Activated T-helper 1 cell treated with anti-CD3 and anti-CD28 coated beads, Interleukin-12 subunit alpha, Interleukin-12 subunit beta, Interleukin-2, Interleukin-4 antibody, amounts not matched to agents 30 ng/mL and 10 ng/mL and 1 ng/mL, durations not matched to agents 14 hours and 24 hours and 36 hours (primary cell): ENCODE measurements at places on chromosomes 5 and 9.

- peaks cover 2% of the 10 kb centered on the region for H3K36me3 ChIP-seq
- no peak overlapping the region for H3K27ac ChIP-seq
- DNase-seq: no peak
- no peak overlapping the region for H3K4me3 ChIP-seq
- H3K4me1 ChIP-seq: peaks cover 20% of the 10 kb centered on the region
- H3K27me3 ChIP-seq: peaks cover 78% of the 10 kb centered on the region
Observed at GRCh38 chr5:37836235-37836591, 3.6 kb downstream of the GDNF start.

- peaks cover 5% of the 10 kb centered on the region for H3K27me3 ChIP-seq
- peak overlapping the region; percentile 82 for H3K4me3 ChIP-seq
- no peak for DNase-seq
- peak overlapping the region; percentile 83 for H3K27ac ChIP-seq
- H3K36me3 ChIP-seq: no peaks in the 10 kb centered on the region
- H3K4me1 ChIP-seq: peaks cover 36% of the 10 kb centered on the region
Observed at GRCh38 chr9:129611307-129611800, 9.5 kb downstream of the C9orf50 start.

DNA sequence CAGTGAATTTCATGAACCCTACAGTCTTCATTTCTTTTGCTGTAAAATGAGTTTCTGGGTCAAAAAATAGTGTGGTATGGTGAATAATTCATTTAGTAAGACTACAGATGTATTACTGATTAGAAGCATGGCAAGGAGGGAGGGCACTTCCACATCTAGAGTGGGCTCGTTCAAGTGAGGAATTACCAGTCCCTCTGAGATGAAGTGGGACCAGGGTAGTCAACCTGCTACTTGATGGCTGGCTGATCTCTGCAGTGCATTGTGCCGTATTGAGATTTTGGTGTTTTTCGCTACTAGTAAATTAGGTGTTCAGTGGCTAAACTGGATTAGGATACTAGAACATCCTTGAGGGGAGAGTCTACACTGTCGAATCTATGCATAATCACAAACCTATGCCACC lies 10.8 kb downstream of the CDC37L1 start:
- no peak for DNase-seq
- H3K4me3 ChIP-seq: no peak overlapping the region
- H3K4me1 ChIP-seq: peaks cover 27% of the 10 kb centered on the region
- peaks cover 31% of the 10 kb centered on the region for H3K36me3 ChIP-seq
- H3K27ac ChIP-seq: no peak overlapping the region

- H3K27me3 ChIP-seq: no peaks in the 10 kb centered on the region
- no peak for DNase-seq
- H3K27ac ChIP-seq: no peak overlapping the region
- peaks cover 23% of the 10 kb centered on the region for H3K4me1 ChIP-seq
- H3K36me3 ChIP-seq: peaks cover 4% of the 10 kb centered on the region
- H3K4me3 ChIP-seq: no peak overlapping the region
Observed at GRCh38 chr9:105341434-105342146, 97.1 kb downstream of the SLC44A1 start.

DNA sequence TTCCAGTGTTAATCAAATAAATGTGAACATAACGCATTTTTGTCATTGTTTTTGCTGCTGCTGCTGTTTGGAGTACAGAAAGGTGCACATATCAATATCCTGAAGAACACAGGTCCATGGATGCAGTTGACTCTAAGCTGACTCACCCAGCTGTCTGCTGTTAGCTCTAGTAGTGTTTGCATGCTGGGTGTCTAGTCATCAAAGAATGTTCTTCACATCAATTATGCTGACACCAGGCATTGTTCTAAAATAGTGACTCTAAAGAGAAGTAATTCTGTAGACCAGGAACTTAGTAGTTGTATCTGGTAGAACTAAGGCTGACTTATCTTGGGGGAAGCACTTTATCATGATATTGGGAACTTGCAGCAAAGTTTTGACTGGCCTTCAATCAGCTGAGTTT lies 55.7 kb upstream of the DPYSL3 start:
- no peak overlapping the region for H3K4me3 ChIP-seq
- no peaks in the 10 kb centered on the region for H3K4me1 ChIP-seq
- DNase-seq: no peak
- no peaks in the 10 kb centered on the region for H3K36me3 ChIP-seq
- H3K27ac ChIP-seq: no peak overlapping the region

- no peak for DNase-seq
- peak overlapping the region; percentile 80 for H3K4me3 ChIP-seq
- no peaks in the 10 kb centered on the region for H3K36me3 ChIP-seq
Observed at GRCh38 chr5:77851176-77852067, 75.3 kb upstream of the TBCA start.

DNA sequence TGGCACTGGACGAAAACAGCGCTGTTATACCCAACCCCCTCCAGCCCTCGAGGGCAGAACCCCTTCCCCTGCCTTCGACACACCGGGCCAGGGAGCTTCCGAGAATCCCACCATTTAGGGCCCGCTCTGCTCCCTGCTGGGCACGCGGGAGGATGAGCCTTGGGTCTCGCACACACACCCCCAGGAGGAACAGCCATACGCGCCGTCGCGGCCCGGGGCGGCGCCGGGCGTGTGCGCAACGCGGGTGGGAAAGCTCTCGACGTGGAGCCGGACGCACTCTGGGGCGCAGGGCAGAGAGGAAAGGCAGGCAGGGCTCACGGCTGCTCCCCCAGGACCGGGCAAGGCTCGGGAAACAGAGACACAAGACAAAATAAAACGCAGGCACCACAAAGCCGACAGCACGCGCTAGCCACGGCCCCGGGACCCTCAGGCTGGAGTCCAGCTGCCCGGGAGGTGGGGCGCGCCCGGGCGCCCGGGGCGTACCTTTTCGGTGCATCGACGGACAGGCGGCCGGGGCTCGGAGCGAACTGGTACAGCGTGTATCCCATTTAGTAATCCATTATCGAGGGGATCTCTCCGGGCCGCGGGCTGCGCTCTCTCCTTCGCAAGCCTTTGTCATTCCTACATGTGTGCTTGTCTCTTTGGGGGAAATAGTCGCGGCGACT lies 789 bp downstream of the SEMA6A start:
- H3K4me3 ChIP-seq: peak overlapping the region; percentile 81
- DNase-seq: no peak
- H3K27me3 ChIP-seq: peaks cover 76% of the 10 kb centered on the region

- no peaks in the 10 kb centered on the region for H3K4me1 ChIP-seq
- H3K27me3 ChIP-seq: peaks cover 10% of the 10 kb centered on the region
- no peak overlapping the region for H3K4me3 ChIP-seq
- no peak for DNase-seq
- H3K36me3 ChIP-seq: no peaks in the 10 kb centered on the region
- no peak overlapping the region for H3K27ac ChIP-seq
Observed at GRCh38 chr5:171272996-171273970, 35.8 kb upstream of the TLX3 start.

GRCh38 chr9:36939655-36940499 lies 94.2 kb downstream of the PAX5 start:
- H3K36me3 ChIP-seq: no peaks in the 10 kb centered on the region
- peaks cover 16% of the 10 kb centered on the region for H3K27me3 ChIP-seq
- H3K4me1 ChIP-seq: peaks cover 4% of the 10 kb centered on the region

- no peaks in the 10 kb centered on the region for H3K27me3 ChIP-seq
- H3K36me3 ChIP-seq: peaks cover 22% of the 10 kb centered on the region
- H3K27ac ChIP-seq: peak overlapping the region; percentile 99
- H3K4me1 ChIP-seq: peaks cover 69% of the 10 kb centered on the region
Observed at GRCh38 chr9:127783111-127784008, 2.5 kb upstream of the CDK9 start.

GRCh38 chr5:56607551-56607950 lies 207.8 kb upstream of the MAP3K1 start:
- DNase-seq: no peak
- H3K4me1 ChIP-seq: peaks cover 71% of the 10 kb centered on the region
- peaks cover 16% of the 10 kb centered on the region for H3K36me3 ChIP-seq
- no peak overlapping the region for H3K27ac ChIP-seq
- peaks cover 3% of the 10 kb centered on the region for H3K27me3 ChIP-seq

GRCh38 chr5:5320062-5320805 lies 102.2 kb upstream of the ICE1 start:
- no peak for DNase-seq
- no peak overlapping the region for H3K27ac ChIP-seq
- no peaks in the 10 kb centered on the region for H3K27me3 ChIP-seq
- no peaks in the 10 kb centered on the region for H3K4me1 ChIP-seq

DNA sequence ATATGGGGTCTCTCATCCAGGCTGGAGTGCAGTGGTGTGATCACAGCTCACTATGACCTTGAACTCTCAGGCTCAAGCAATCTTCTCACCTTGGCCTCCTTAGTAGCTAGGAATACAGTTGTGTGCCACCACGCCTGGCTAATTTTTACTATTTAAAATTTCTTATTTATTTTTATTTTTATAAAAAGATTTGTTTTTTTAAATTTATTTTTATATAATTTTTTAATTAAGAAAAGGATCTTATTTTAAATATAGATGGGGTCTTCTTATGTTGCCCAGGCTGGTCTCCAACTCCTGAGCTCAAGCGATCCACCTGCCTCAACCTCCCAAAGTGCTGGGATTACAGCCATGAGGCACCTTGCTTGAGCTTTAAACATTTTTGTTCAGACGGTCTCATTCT lies 2.4 kb upstream of the ZCCHC7 start:
- H3K4me3 ChIP-seq: no peak overlapping the region
- H3K27me3 ChIP-seq: peaks cover 2% of the 10 kb centered on the region
- peaks cover 21% of the 10 kb centered on the region for H3K4me1 ChIP-seq
- H3K36me3 ChIP-seq: peaks cover 4% of the 10 kb centered on the region

DNA sequence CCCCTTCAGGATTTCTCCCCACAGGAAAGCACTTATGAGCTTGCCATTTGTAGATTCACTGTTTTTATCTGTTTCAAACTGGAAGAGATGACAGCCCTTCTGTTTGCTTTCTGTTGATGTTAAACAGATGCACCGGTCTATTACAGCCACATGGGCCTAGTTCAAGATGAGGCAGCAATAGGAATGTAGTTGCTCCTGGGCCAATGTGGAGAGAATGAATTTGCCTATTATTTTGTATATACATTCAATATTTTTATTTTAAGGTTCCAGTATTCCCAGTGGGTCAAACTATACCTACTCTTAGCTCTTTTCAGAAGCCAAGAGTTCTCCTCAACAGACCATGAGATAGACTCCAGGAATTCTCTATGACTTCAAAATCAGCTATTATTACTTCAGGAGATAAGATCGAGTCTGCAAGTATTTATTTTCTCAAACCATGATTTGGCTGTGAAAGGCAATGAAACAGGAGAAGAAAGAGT lies 461.6 kb downstream of the RASEF start:
- H3K36me3 ChIP-seq: no peaks in the 10 kb centered on the region
- H3K4me3 ChIP-seq: no peak overlapping the region
- H3K27ac ChIP-seq: no peak overlapping the region
- H3K4me1 ChIP-seq: no peaks in the 10 kb centered on the region

- H3K27me3 ChIP-seq: peaks cover 2% of the 10 kb centered on the region
- H3K4me3 ChIP-seq: no peak overlapping the region
- H3K4me1 ChIP-seq: no peaks in the 10 kb centered on the region
- DNase-seq: no peak
Observed at GRCh38 chr5:134444941-134445471, 33.3 kb upstream of the CDKN2AIPNL start.

DNA sequence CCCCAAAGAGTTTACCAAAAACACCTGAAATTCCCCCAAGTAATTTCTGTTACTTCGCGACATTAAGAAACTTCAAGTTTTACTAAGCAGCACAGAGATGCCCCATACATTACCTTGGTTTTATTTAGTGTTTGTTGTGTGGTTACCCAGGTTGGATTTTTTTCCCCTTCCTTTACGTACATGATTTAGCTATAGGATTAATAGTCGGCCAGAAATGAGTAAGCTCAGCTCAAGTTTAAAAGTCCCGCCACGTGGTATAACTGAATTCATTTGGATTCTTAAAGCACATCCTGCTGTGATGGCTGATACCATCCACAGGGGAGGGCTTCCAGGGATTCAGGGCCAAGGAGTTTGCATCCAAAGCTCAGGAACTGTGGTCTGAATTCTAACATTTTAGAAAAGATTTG lies 75.9 kb downstream of the DAP start:
- H3K4me1 ChIP-seq: peaks cover 18% of the 10 kb centered on the region
- no peak for DNase-seq
- no peak overlapping the region for H3K4me3 ChIP-seq
- peaks cover 7% of the 10 kb centered on the region for H3K36me3 ChIP-seq

DNA sequence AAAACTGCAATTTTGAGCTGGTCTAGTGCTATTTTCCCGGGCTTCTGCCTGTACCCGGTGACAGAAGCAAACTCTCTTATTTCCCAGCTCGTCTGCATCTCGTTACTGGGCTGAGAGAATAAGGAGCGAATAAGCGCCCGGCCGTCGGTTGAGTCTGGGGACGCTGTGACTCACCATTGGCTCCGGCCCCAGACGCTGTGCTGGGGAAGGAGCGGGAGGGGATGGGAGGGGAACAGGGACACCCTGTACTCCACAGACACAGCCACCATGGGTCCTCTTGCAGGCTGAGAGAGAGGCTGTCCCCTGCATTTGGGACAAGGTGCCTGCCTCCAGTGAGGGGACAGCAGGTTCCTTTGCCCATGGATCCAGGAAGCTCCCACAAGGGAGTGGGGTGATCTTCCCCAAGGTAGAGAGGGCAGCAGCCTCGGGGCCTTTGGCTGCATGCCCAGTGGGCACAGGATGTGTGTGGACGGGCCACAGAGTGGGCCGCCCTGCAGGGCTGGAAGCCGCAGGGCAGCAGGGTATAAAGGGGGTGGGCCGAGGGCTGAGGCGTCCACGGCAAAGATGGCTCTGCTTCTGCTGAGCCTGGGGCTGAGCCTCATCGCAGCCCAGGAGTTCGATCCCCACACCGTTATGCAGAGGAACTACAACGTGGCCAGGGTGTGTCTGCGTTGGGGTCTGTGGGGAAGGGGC lies at the start of gene LCN9:
Gene LCN9 (plus strand): TSS at position 552 of the 693 bp plus-strand sequence. CDS start 13 bp downstream, at position 565.
- DNase-seq: no peak
- H3K27me3 ChIP-seq: no peaks in the 10 kb centered on the region
- no peak within 1 kb of the TSS for H3K4me3 ChIP-seq
- H3K27ac ChIP-seq: no peak within 1 kb of the TSS
- H3K36me3 ChIP-seq: no peaks in the 10 kb centered on the region

DNA sequence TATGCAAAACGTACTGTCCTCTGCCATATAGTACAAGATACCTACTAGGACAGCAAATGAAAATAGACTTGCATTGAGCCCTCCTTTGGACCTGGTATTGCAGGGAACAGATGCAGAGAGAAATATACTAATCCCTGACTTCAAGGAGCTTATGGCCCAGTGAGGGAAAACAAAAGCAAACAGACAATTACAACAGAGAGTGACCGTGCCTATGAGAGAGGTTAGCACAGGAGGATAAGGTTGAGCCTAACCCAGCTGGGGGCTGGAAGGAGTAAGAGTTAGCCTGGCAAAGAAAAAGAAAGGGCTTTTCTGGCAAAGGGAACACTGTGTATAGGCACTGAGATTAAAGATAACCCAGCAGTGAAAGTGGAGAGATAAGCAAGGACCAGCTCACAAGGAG lies 5.5 kb downstream of the CDC26 start:
- no peak overlapping the region for H3K4me3 ChIP-seq
- H3K4me1 ChIP-seq: peaks cover 17% of the 10 kb centered on the region
- H3K27ac ChIP-seq: no peak overlapping the region
- no peaks in the 10 kb centered on the region for H3K27me3 ChIP-seq
- DNase-seq: no peak

- no peak overlapping the region for H3K4me3 ChIP-seq
- H3K27me3 ChIP-seq: peaks cover 2% of the 10 kb centered on the region
- H3K4me1 ChIP-seq: no peaks in the 10 kb centered on the region
- no peak for DNase-seq
- H3K27ac ChIP-seq: no peak overlapping the region
Observed at GRCh38 chr5:78677777-78678668, 29.5 kb upstream of the LHFPL2 start.

GRCh38 chr5:1685066-1685465 lies 114.6 kb downstream of the MRPL36 start:
- peaks cover 3% of the 10 kb centered on the region for H3K27me3 ChIP-seq
- H3K4me3 ChIP-seq: no peak overlapping the region
- no peak overlapping the region for H3K27ac ChIP-seq
- DNase-seq: no peak
